ENCODE measurements at places on chromosomes 1 and 21.

DNA sequence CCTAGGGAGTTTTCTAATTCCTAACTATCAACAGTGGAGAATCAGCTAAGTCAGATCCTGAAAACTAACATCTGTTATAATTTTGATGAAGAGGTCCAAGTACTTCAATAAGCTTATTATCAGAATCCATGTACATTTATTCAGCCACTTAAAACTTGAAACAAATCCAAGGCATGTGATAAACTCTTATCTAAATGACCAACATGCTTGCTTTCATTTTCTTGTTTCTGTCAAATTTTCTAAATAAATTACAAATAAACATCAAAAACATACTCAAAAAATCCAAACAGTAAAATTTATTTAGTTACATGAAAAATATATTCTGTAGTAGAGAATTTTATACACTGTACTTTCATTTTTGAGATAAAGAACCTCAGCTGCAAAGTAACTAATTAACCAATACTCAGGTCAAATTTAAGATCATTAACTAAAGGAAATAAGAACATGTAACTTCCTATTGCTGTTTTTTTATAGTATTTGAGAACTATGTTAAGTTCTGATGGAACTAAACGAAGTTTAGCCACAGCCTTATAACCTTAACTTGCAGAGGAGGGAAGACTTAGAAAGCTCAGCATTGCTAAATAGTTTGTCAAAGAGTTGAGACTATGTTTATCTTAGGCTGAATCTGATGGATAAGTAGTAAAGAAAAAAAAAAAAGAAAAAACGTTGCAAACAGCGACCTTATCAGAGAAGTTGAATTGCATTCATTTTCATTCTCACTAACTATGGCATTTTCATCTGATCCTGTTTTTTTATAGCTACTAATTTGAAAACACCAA, 44.9 kb downstream of the SYNJ1 start:
- DNase-seq, result no peak

DNA sequence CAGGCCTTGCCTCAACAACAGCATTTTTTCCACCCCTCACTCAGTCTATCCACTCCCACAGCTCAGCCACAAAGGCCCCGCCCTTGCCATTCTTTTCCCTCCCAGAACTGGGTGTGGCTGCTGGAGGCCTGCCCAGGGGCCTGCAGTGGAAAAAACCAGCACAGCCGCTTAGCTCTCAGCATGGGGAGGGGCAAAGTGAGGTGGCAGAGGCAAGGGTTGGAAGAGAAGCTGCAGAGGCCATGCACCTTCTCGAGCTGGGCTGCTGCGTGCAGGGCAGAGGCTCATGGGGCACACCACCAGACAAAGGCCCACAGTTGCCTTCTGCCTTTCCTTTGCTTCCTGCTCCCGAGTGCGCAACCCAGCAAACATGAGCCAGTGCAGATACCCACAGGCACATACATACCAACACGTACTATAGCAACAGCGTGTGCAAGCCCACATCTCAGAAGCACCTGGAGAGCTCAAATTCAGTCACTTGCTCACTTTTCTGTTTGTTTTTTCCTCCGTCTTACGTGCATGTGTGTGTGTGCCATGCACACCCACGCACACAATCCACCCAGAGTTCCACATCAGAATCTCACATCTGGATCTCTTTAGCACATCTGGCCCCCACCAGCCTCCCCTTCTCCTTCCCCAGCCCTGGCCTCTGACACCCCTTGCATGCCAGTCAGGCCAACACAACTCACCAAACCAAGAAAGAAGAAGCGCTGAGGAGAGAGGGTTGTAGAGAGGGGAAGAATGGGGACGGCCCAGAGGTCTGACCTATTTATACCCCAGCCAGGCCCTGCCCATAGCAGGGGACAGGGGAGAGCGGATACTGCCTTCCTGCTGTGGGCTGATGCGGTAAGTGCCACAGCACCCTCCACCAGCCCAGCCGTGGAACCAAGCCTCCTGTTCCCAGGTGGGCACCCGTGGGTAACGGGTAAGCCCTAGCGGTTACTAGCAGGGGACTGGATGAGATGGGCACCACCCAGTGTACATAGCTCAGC, at the start of gene S100A4:
Gene S100A4, minus strand, starts transcription at position 740 of the 989 bp plus-strand sequence. CDS start 1,012 bp downstream, outside the sequence.
- peak; percentile 88 for DNase-seq

- DNase-seq, result no peak
Observed at GRCh38 chr21:17002594-17003257, 510.1 kb upstream of the CXADR start.

GRCh38 chr1:167795810-167796740, 74.3 kb downstream of the MPZL1 start:
- peak; percentile 83 for DNase-seq
